ENCODE measurements at places on chromosomes 5 and 9.
A peak's percentile ranks its signal among the peaks of the same experiment; 100 is the strongest.

DNA sequence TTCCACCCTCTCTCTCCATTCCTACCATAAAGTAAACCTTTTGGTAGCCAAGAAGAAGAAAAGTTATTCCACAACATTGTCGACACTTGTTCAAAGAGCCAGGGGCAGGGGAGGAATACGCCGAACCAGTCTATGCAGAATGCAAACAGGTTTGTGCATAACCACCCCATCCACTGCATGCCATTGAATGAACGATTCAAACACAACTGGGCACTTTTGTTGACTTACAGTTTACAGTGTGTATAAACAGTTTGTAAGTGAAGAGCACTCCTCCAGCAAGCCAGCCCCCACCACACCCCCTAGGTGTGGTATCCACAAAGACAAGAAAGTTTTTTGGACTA is 6.8 kb upstream of the S1PR3 start:
- DNase-seq = no peak

DNA sequence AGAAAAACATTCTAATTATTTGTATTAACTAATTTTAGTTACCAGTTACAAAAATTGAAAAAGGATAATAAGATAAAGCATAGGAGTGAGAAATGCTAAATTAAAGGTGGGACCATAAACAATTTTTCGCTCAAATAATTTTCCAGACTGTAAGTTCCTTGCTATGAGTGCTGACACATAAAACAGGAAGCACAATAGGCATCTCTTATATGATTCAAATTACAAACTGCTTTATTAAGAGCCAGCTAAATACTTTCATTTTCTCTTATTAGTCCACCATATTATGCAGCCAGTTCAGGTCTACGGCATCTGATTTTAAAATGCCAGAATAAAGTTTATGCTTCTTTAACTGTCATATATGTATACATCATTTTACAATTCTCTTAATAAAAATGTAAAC is 4.4 kb downstream of the RC3H2 start:
- DNase-seq = peak; percentile 54

DNA sequence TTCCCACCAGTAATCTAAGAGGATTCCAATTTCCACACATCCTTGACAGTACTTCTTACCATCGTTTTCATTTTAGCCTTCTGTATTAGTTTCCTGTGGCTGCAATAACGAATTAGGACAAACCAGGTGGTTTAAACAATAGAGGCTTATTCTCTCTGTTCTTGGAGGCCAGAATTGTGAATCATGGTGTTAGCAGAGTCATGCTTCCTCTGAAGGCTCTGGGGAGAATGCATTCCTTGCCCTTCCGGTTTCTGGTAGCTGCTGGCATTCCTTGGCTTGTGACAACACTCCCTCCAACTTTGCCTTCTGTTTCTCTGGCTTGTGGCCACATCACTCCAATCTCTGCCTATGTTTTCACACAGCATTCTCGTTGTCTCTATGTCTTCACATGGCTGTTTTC is 23.5 kb downstream of the RIGI start:
- peak; percentile 95 for DNase-seq

DNA sequence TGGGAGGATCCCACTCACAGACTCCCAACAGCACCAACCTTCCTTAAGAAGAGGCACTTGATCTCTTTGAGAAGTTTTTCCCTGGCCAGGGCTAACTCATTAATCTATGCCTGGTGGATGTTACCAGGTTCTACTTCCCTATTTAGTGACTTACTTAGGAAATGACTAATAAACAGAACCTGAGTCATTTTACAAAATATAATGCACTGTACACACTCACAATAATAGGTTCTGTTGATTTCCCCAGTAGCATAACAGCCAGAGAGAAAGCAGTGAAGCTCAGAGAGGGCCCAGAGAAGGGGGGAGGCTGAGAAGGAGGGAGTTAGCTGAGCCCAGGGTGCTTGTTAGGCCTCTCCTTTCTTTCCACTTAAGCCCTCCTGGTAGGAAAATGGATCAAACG is 27.1 kb downstream of the FRMD3 start:
- peak; percentile 82 for DNase-seq

GRCh38 chr5:167557359-167557758 is 734.1 kb upstream of the WWC1 start:
- no peak for DNase-seq

- no peak for DNase-seq
Measured at GRCh38 chr5:51095486-51095885, 287.8 kb upstream of the ISL1 start.

GRCh38 chr5:156556666-156557406 is 229.9 kb downstream of the SGCD start:
- DNase-seq = no peak

DNA sequence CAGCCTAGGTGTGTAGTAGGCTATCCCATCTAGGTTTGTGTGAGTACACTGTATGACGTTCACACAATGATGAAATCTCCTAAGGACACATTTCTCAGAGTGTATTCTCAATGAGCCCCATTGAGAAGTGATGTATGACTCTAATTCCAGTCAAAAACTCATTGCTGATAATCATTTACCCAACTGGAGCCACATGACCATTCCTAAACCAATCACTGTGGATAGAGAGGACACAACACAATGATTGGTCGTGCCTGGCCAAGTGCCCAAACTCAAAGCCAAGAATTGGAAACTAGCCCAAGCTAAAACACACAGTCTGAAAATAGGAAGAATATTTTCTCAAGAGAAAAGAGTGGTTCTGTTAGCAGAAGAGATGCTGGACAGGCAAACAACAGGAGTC is 191.2 kb downstream of the ZNF462 start:
- DNase-seq = no peak

- no peak for DNase-seq
Measured at GRCh38 chr5:167937635-167937998, 353.8 kb upstream of the WWC1 start.

GRCh38 chr9:121527371-121527770 is 27.7 kb upstream of the GGTA1 start:
- no peak for DNase-seq

DNA sequence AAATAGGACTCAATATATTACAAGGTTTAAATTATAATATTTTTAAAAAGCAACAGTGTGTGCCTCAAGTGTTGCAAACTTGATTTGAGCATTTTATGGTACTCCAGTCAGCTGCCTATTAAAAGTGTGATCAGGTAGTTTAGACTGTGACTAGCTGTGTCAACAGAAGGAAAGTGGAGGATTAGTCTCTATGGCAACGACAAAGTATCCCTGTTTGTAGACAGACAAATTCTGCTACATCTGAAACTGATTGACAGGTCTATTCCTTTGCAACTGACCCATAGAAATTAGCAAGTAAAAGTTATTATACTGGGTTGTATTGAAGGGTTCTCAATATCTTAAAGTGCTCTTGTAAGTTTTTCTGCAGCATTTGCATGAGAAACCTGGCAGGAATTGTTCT is 249.8 kb upstream of the ARRDC3 start:
- no peak for DNase-seq

DNA sequence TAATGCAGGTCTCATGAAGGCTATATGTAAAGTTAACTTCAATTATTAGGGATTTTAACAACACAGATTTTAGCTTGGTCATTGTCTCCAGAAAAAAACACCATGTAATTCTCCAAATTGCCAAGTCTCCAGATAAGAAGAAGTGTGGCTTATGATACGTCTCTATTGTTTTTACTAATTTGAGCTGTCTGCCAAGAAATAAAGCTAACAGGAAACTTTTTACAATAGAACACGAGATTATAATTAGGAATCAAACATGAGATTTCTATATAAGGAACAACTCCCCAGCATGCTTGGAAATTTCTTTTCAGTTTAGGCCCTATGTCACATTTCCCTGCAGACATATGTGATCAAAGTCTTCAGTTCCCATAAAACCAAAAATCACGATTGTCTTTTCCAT is 142.7 kb downstream of the MCTP1 start:
- peak; percentile 79 for DNase-seq

- DNase-seq = no peak
Measured at GRCh38 chr5:66741394-66741793, 145.2 kb downstream of the MAST4 start.

DNA sequence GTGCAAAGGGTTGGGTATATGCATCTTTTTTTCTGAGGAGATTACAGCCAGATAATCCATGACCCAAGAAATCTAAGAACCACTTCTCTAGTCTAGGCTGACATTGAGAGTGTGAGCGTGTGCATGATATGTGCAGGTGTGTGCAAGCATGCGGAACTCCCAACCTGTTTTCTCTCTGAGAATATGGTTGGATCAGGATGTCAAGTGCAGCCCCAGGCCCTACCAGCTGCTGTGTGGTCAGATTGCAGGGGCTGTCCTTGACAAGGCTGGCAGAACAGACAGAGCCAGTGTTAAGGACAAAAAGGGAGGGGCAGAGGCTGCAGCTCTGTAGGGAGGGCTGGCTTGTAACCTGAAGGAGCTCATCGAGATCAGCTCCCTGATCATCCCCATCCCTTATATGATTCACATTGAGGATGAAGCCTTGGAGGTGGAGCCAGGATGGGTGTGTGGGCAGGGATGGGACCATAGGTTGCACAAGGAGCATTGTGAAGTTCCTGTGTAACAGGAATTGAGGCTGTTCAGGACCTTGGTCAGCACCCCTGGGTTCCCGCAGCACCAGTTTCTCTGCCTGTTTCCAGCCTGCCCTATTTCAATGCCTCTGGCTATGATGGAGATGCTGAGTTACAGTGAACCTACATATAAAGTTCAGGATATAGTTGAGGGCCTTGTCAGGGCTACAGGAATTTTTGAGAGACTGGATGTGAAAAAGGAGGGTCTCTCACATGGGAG is 52.6 kb upstream of the ARAP3 start:
- peak; percentile 81 for DNase-seq

DNA sequence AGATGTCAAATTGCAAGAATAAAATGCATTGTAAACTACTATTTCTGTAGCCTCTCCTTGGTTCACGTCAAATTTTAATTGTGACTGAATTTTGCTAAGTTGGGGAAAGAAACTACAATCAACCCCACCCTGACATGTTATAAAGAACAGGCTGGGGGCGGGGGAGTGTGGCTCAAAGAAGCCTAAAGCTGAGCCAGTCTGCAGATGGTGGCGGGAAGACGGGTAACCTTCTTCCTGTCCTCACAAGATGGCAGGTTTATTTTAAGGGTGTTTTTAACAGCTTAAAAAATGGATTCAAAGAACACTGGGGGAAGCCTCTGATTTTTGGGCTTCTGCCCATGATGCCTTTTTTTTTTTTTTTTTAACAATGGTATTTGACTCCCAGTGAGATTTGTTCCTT is 68.5 kb upstream of the MELK start:
- no peak for DNase-seq

DNA sequence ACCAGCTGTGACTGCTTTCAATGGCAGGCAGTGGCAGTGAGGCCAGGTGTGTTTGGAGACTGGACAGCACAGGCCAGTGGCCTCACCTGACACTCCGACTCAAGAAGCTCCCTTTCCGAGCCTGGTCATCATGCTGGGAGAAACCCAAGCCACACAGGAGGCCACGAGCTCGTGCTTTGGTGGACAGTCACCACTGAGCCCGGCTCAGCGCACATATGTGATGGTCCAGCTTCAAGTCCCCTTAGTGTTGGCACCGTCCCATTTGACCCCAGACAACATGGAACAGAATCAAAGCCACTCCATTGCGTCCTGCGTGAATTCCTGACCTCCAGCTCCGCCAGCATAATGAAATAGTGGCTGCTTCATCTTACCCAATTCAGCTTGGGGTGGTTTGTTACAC is 64.0 kb upstream of the PPP1R26 start:
- no peak for DNase-seq

DNA sequence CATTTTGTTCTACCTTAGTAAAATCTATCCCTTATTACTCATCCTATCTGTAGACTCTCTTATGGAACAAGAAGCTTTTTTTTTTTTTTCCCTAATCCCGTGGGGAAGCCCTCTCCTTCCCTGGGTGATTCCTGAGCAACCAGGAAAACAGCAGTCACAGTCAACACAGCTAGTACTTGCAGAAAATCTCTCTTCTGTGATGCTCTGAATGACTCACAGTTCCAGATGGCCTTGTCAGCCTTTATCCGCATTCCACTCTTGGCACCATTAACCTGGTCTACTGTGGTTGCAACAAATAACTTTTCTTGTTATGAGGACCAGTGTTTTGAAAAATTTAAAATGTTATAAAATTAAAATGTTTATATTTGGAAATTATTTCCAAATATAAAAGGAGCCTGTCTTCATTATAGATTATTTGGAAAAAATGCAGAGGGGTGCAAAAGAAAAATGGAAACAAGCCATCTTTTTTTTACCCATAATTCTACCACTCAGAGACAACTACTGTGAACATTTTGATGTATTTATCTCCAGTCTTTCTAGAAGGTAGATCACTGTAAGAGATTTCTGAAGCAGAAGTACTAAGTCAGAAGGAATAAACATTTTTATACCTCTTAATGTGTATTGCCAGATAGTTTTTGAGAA is 486.7 kb downstream of the RAB3C start:
- DNase-seq = peak; percentile 79

DNA sequence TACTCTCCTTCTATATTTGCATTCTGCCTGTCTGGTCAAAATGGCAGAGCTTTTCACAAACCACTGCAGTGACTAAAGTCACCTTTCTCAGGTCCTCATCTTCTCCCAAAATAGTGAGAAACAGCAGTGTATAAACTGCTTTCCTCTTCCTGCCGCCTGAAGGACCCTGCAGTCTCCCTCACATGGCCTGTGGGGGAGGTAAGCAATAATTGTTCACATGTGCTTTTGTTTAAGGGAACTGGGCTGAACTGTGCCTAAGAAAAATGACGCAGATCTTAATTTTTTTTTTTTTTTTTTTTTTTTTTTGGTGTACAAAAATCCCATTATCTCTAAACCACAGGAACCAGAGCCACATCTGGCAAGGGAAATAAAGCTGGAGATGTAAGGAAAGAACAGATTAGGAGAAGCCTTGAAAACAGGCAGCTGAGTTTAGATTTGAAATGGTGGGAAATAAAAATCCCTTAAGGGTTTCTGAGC is 131.7 kb upstream of the VLDLR start:
- no peak for DNase-seq

- no peak for DNase-seq
Measured at GRCh38 chr5:115274584-115274983, 11.9 kb upstream of the PGGT1B start.

DNA sequence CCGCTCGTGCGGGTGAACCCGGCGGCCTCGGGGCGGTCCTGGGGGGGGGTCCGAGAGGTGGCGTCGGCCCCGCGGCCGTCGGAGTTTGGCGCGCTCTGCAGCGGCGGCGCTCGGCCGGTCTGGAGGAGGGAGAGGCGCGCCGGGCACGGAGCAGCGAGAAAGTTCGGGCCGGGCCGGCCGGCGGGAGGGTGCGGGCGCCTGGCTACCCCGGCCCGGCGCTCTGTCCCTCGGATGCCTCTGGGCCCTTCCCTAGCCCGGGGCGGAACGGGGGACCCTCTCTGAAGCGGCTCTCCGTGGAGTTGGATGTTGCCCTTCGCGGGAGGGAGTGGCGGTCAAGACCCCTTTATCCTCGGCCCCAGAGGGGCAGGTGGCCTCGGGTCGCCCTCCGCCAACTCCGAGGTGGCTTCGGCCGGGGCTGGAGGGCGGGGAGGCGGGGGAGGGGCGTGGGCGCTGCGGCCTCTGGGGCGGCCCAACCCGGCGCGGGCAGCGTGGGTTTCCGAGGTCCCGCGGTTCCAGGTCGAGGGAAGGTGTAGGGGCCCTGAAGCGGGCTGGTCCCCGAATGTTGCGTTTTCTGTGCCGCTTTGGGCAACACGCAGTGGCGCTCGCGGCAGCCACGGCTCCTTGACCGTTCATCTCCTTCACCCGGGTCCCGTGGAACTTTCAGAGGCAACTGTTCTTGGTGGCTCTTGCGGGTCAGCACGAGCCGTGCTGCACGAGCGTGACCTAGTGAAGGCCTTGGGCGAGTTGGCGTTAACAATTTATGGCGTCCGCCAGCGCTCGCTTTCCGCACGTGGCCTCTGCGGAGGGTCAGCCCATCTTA is 290.5 kb downstream of the DOCK8 start:
- peak; percentile 15 for DNase-seq
